ENCODE measurements at places on chromosomes 1 and 21.

DNA sequence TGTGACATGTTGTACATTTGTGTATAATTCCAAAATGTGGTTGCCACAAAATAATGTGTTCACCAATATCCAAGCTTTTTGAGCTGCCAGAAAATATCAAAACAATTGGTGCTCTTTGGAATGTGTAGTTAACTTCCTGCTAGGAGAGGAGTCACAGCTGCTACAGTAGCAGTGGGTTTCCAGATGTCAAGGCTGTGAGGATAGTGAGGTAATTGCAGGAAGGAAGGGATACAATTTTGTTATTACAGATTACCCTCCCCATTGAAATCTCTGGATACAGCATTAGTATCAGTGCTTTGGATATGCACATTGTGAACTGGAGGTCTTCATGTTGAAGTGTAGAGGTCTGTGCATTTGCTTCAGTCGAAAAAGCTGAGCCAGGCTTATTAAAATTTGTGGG is 253.2 kb downstream of the PTPRC start:
- DNase-seq: peak; percentile 52

GRCh38 chr1:235997931-235998330 is 67.0 kb downstream of the NID1 start:
- DNase-seq: no peak

- no peak for DNase-seq
Measured at GRCh38 chr1:230800891-230801840, 54.0 kb downstream of the CAPN9 start.

- DNase-seq: no peak
Measured at GRCh38 chr1:168617974-168618750, 41.8 kb downstream of the XCL1 start.

All from NCI-H2081 treated with DMSO at 0.1 percent for 48 hours (cell line).